HCEC 1CT (cell line): ENCODE measurements at places on chromosomes 4 and X.

DNA sequence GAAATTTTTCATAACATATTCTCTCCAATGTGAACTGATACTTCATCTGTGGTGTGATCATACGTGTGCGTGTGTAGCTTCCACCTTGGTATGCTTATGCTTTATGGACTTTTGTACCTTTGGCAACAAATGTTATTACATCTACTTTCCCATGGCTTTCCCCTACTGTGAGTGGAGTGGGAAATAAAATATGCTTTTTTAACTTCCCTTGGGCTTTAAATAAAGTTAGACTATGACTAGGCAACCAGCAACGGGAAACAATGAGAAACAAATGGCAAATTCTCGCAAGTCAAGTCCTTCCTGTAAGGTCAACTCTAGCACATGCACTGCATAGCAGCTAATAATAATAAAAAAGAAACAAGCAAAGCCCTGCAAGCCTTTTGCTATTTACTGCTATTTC is 205.0 kb upstream of the PDE5A start:
- DNase-seq: no peak

DNA sequence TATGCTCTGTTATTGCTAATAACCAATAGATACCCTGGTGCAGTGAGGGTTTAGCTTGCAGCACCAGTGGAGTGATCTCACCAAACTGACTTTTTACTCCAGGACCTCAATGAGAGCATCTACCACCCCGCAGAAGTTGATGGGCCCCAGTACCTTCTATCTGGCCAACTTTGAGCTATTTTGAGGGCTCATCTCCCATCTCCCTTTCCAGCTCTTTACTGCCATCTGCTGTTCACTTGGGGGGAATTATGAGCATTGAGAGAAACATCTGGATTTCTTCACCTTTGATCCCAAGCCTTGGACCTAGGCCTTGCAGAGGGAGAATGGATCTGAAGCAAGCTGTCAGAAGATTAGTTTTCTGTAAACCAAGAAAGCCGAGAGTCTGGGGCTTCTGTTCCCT is 143.6 kb downstream of the TMEM164 start:
- peak; percentile 44 for DNase-seq

GRCh38 chr4:186669159-186669731 is 54.4 kb downstream of the FAT1 start:
- peak; percentile 50 for DNase-seq

- DNase-seq: no peak
These were observed 2.6 kb upstream of the ATP6AP2 start for GRCh38 chrX:40578039-40578695.

DNA sequence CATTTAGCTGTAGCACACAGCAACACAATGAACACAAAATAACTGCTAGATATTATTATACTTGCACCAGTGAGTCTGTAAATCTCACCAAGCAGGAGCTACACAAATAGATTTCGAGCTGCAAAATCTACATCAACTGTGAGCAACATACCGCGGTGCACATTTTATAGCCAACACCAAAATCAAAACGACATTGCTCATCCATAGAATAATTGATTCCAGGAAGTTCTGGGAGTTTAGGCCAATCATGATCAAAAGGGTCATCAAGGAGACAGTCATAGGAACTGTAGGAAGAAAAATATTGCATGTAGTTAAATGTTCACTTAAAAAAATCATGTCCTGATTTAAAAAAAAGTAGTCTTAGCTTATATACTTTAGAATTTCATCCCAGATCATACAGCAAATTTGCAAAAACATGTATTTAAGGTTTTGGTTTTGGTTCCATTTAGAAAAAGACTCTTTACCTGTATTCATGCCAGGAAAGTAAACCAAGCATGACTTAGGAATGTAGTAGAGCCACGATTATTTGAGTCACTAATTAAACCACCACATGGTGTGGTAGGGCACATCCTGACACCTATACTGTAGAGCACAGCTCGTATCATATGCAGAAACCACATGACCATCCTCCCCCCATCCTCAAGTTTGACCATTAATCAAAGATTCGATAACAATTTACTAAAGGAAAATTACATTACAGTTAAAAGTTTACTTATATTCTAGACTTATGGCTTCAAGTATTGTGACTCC is 250.4 kb downstream of the ADAMTS3 start:
- no peak for DNase-seq

GRCh38 chr4:116015549-116015948 is 902.1 kb upstream of the NDST4 start:
- no peak for DNase-seq

- DNase-seq: no peak
These were observed 482.6 kb upstream of the GALNT7 start for GRCh38 chr4:172686021-172686420.

GRCh38 chr4:151887031-151887815 is 126.4 kb upstream of the GATB start:
- DNase-seq: peak; percentile 48

DNA sequence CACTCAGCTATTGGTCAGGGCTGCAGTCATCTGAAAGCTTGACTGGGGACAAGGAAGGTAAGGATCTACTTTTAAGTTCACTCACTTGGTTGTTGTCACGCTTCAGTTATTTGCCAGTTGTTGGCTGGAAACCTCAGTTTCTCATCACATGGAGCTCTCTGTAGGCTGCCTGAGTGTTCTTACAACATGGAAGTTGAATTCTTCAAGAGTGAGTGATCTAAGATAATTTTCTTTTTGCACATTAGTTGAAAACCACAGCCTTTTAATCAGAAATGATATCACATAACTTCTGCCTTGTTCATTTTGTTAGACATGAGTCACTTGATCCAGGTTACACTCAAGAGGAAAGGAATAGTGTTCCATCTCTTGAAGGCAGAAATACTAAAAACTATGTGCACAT is 552.7 kb downstream of the RAPGEF2 start:
- DNase-seq: no peak

DNA sequence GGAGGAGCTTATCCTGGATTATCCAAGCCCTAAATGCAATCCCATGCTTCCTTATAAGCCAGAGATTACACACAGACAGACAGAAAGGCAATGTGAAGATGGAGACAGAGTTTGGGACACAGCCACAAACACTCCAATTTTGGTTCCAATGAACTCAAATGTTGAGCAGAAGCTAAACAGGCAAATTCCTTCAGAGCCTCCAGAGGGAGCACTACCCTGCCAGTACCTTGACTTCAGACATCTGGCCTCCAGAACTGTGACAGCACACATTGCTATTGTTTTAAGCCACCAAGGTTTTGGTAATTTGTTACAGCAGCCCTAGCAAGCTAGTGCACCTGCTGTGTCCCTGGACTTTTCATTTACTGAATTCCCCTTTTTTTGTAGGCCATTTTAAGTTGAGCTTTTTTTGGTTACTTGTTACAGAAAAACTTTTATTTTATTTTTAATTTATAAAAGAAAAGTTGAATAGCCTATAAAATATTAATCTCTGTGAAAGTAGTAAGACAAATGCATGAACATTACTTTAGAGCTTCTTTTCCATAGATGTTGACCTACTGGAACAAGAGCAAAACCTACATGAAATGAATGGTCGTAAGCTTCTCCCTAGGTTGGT is 33.4 kb upstream of the SRD5A3 start:
- peak; percentile 51 for DNase-seq

- no peak for DNase-seq
These were observed 6.0 kb downstream of the GALNT7 start for GRCh38 chr4:173174594-173175012.

GRCh38 chr4:2767046-2767704 is 11.0 kb upstream of the TNIP2 start:
- no peak for DNase-seq

- DNase-seq: no peak
These were observed 802.6 kb downstream of the PDHA2 start for GRCh38 chr4:96642490-96642889.

GRCh38 chr4:185137233-185137925 is 5.7 kb upstream of the SLC25A4 start:
- DNase-seq: no peak

DNA sequence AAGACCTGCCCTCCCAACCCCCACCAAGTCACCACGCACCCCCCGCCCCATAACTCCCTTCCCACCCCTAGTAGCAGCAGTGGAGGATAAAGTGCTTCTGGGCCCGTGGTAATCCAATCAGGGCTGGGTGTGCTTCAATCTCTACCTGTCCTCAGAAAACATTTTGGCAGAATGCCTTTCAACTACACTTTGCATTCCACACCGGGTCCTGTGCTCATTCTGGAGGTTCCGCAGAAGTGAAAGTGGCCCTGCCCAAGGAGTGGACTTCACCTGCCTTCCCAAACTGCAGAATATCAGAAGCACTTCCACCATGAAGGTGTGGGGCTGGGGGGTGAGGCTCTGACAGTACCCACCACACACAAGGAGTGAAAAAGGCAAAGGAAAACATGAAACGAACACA is 322.3 kb downstream of the DHX15 start:
- DNase-seq: no peak

GRCh38 chrX:9855561-9856283 is 69.5 kb downstream of the SHROOM2 start:
- no peak for DNase-seq

DNA sequence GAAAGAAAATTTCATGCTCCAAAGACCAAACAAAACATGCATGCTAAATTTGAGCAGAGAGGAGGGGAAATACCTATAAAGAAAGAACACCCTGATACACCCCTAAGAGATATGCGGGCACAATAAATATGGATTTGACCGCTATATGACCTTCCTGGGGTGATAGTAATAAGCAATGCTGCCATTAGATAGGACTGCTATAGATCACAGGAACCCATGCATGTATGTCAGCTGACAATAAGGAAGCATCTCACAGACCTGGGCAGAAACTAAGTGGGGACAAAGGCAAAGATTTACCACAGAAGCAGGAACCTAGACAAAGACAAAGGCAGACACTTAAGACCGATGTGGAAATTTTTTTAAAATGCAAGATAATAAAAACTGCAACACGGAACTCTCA is 21.3 kb downstream of the ZNF721 start:
- no peak for DNase-seq

- no peak for DNase-seq
These were observed 325.8 kb downstream of the ARAP2 start for GRCh38 chr4:35918491-35918977.

- DNase-seq: peak; percentile 3
These were observed 76.3 kb downstream of the SOWAHB start for GRCh38 chr4:76821641-76822040.

DNA sequence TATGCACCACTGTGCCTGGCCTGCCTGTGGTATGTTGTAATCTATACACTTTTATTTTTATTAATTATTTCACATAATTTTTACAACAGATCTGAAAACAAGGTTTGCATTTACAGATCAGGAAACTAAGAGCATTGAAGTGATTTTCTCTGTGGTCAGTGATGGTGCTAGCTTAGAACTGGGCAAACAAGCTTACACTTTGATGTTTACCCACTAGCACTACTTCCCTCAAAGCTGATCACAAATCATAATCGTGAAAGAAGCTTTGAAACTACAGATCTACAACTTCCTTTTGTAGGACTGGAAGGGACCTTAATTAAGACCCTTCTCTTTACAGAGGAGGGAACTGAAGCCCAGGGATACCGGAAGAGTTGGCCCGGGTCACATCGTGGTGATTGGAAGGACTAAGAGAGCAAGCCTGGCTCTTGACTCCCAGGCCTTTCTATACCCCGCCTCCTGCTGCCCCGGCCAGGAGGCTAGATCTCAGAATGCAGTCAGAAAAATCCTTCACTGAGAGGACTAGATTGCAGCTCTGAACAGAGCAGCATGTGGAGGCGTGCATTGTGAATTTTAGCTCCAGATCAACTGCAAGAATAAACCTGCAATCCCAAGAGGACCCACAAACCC is 93.7 kb upstream of the ZNF827 start:
- DNase-seq: no peak

DNA sequence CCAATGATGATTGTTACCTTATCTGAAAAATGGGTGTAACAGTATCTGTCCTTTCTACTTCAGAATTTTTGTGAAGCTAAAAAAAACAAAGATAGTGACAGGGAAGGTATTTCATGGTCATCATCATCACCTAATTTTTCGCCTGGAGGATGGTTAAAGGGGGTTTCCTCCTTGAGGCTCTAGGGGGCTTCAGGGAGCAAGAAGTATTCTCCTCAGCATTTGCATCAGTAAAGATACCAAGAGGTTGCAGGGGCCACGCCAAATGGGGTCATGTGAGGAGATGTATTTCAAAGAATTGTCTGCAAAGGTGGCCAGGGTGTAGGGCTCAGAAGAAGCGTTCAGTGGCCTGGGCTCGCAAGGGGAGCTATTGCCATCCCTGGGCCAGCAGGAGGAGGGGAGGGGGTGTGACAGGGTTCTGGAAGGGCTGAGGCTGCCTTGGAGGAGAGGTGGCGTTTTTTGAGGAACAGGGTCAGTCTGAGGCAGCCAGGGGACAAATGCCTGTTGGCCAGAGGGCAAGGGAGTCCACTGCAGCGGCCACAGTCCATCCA is 7.3 kb upstream of the NSG1 start:
- no peak for DNase-seq

- DNase-seq: no peak
These were observed 117.3 kb downstream of the DRD5 start for GRCh38 chr4:9898596-9899305.

DNA sequence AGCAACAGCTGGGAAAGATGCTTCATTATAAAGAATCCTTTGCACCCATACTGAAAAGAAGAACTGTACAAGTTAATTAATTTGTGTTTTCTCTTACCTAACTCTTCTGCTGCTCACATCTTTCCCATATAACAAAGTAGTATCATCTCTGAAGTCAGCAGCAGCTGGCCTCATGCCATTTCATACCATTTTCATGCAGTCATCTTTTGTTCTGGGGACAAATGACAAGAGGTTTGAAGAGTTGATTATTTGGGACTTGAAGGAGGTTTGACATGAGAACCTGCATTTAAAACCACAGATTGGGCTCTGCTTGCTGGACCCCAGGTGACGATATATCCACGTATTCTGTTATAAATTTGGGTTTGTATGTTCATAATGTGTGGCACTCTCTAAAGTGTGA is 430.3 kb downstream of the SPRY1 start:
- peak; percentile 37 for DNase-seq

DNA sequence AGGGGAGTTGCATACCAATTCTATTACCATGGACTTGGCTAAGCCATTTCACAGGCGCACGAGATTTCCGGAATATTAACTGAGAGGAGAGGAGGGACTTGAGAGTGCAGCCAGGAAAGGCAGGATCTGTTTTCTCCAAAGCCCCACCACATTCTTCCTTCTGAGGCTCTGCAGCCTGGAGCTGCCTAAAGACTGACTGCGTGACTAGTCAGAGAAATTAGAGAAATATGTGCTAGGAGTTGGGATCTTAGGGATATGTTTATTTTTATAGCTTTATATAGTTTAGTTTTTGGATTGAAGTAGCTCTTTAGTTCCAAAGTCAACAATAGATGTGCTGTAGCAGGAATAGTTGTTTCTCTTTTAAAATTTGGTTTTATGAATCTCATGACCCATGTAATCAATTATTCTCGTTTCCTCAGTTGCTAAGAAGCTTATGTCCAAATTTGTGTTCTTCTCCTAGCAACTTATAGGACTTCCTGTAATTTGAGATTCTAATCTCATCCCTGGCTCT is 300.1 kb upstream of the DDX53 start:
- DNase-seq: peak; percentile 78

DNA sequence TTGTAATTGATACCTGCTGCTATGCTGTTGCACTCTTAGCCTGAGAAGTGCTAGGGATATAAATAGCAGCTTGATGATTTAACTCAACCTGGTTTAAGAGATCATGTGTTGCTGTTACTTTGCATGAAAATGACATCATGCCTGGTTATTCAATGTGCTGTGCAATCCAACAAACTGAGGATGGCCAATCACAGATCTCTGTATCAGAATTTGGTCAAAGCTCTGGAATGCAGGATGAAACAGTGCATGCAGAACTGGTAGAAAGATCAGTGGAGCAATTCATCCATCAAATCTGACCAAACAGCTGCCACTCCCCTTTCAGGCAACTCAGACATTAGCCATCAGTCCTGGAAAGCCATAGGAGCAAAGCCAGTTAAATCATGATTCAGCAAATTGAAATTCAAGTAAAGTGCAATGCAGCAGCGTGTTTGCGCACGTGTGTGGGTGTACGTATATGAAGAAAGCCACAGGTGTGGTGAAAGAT is 160.3 kb upstream of the RASGEF1B start:
- no peak for DNase-seq
